Panc1 (cell line): ENCODE measurements at places on chromosomes 4 and X.

- no peak for DNase-seq
Measured at GRCh38 chrX:139692506-139692849, 15.5 kb downstream of the MCF2 start.

- no peak for DNase-seq
Measured at GRCh38 chr4:7705062-7705461, 234.6 kb downstream of the AFAP1 start.

GRCh38 chrX:2608638-2609430, 82.3 kb upstream of the CD99 start:
- no peak for DNase-seq

DNA sequence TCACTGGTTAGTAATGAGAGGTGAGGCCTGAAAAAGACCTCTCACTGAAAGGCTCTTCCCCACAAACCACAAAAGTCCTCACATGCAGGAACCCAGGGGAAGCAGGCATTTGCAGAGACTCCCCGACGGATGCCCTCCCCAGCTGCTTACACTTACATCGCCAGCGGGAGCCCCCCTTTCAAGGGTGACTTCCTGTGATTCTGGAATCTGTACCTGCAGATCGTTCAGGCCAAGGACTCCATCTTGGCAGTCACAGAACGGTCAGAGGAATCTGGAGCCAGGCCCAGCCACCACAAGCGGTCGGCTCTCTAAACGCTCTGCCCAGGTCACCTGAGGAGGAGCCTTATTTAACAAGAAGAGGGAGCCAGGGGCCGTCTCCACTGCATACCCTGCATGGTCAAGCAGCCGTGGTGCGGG, 71.3 kb upstream of the STS start:
- DNase-seq, result no peak

DNA sequence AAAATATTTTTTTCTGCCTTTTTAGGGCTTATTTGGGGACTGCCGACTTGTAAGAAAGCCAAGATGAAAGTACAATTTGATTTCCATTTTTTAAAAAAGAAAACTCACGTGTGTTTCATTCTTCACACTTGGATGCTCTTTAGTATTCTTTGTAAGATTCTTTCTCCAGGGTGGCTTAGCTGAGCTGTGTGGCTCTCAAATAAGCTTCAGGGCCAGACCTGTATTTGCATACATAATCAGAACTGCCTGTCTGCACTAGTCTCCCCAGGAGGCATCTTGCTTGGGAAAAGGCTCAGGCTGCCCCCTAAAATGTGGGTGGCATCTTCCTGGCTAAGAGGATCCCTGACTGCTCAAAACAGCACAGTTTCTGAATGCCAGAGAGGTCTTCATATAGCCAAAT, 498.4 kb downstream of the MID1IP1 start:
- DNase-seq, result no peak

DNA sequence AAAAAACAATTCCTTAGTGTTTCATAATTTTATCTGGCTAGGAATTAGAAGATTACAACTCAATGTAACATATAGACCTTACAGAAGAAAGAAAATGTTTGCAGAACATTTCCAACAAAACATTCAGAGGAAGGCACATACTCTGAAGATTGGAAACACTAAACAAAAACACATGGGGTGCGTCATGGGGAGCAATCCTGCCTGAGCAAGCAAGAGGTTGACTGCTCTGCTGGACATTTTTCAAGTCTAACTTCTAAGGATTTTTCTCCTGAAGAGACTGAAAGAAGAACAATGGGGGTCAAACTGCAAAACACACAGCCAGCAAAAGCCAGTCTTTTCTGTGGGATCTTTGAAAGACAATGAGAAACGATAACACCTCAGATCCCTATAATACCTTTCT, 182.8 kb downstream of the GUCY2F start:
- DNase-seq, result no peak
